Activated CD4-positive, alpha-beta T cell treated with anti-CD3 and anti-CD28 coated beads, Interleukin-2, amount 50 U/mL, for 24 hours (primary cell): ENCODE measurements at places on chromosomes 2 and 18.

- DNase-seq: no peak
These were observed 440.8 kb upstream of the CDH20 start for GRCh38 chr18:60892441-60892840.

GRCh38 chr2:173658946-173659371, 304.3 kb downstream of the CDCA7 start:
- no peak for DNase-seq

GRCh38 chr18:59996370-59996966, 96.7 kb downstream of the PMAIP1 start:
- no peak for DNase-seq

DNA sequence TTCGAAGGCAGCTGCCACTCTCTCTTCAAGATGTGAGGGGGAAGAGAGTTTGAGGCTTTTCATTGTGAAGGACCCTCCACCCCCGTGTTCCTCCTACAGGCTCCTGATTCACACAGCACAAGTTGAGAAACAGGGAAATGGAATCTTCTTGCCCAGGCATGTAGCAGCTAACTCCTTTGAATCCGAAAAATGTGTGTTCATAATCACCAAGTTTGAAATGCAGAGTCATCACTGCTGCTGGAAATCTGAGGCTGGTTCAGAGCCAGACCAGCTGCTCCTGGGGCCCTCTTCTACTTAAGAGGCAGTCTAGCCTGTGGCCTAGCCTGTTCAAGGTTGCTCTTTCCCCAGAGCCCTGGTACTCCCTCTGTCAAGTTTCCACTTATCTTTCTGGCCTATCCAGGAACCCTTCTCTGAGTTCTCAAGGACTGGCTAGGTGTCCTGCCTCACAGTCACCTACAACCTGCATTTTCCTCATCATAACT, 166.4 kb downstream of the TMEM247 start:
- no peak for DNase-seq

DNA sequence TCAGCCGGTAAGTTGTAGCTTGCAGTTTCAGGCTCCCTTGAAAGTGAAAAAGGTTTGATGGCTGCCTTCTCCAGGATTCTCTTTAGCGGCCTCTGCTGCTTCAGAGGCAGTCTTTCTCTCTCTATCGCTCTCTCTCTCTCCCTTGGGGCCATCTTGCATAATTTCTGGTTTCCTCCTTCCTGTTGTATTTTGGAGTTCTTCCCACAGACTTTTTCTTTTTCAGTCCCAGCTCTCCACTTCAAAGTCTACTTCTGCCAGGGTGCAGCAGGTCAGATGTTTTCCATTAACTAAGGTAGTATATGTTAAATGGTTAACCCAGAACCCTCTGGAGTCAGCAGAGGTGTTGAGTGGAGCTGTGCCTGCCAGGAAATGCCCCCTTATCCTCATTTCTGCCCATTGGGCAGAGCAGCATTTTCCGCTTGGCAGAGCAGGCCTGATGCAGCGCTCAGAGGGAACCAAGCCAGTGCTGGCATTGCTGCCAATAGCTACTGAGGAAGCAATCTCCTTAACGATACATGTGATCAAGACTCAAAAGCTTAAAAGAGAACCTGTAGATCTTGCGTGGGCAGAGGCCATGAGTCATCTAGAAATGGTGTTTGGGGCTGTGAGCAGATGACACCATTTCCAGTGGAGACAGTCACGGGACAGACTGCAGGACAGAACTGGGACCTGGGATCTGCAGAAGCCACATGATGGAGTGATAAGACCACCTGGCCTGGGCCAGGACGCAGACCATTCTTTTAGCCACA, 20.8 kb downstream of the DBI start:
- DNase-seq: no peak

DNA sequence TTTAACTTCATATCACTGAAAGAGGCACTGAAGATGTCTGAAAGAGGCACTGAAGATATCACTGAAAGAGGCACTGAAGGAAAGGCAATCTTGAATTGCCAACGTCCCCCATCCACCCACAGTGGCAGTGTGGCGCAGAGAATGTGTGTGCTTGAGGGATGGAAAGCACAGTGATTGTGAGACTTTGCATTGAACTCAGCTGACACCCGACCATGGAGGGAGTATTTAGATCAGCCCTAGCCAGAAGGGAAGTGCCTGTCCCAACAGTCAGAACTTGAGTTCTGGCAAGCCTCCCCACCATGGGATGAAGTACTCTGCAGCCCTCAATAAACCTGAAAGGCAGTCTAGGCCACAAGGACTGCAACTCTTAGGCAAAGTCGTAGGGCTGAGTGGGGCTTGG, 33.8 kb downstream of the MAP4K3 start:
- DNase-seq: no peak

DNA sequence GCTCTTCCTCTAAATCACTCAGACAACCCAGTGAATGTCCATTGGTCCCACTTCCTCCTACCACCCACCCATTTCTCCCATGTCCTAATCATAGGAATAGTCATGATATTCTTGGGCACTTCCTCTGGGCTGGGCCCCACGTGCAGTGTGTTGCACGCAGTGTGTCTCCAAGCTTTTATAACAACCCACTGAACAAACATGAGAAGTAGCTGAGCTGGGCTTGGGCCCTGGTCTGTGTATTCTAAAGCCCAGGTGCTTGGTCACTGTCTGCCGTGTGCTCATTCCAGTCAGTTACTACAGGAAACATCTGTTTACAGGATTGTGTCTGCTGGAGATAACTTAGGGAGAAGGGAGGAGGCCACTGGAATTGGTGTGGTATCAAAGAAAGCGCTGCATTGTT, 64.2 kb upstream of the THOC1 start:
- DNase-seq: no peak

DNA sequence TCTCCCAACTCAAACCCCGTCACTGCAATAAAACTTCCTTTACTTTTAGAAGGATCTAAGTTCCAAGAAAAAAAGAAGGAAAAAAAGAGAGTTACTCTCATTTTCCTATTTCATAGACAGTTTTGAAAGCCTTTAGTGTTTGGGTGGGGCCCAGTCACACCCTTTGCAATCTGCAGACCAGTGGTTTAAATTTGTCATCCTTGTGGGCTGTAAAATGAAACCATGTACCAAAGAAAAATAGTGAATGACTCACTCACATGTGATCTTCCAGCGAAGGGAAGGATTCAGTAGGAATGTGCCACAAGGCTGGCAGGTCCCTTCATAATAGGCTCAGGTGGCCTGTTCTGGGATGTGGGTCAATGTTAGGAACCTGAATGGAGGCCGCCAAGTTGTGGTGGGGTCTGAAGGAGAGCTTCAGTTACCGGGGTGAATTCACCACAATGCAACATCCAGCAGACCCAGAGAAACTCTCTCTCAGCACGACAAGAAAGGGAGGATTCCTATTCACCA, 28.3 kb downstream of the ANXA4 start:
- no peak for DNase-seq

- DNase-seq: no peak
These were observed 44.5 kb upstream of the SERTAD2 start for GRCh38 chr2:64698177-64698643.

DNA sequence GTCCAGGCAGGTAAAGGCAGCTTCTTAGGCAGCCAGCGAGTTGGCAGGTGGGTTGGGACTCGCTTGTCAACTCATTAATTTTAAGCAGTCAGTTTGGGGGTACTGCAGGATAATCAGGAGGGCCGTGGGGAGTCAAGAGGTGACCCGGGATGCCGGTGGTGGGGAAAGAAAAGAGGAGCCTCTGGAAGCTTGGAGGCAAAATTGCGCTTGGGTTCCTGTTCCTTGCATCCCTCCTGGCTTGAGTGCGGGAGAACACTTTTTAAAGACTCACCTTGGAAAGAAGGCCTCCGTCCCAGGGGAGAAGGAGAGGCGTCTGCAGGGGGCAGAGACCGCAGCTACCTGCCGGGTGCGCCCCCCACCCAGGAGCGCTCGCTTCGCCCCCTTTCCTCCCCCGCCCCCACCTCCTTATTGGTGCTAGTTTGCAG, at the start of gene KCNJ3:
Gene KCNJ3 (plus strand): TSS at position 400 of the 425 bp plus-strand sequence. CDS start 81 bp downstream, outside the sequence.
- DNase-seq: no peak

DNA sequence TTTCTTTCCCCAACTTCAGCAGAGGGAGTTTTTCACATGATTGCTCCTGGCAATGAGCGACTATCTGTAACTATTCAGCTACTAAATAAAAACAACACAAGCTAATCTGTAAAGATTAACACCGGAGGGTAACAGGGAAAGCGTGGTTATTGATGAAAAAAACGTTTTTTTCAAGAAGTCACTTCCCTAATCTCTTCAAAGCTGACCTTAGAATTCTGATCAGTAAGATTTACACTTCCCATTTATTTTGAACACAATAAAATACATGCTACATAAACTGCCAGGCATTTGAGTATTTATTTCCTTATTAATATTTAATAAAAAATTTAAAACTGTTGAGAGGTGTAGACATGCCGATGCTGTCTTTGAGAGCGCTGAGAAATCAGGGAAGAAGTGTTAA, 207.4 kb upstream of the HDAC4 start:
- DNase-seq: no peak

GRCh38 chr18:50582500-50582899, 22.6 kb downstream of the MAPK4 start:
- DNase-seq: no peak

DNA sequence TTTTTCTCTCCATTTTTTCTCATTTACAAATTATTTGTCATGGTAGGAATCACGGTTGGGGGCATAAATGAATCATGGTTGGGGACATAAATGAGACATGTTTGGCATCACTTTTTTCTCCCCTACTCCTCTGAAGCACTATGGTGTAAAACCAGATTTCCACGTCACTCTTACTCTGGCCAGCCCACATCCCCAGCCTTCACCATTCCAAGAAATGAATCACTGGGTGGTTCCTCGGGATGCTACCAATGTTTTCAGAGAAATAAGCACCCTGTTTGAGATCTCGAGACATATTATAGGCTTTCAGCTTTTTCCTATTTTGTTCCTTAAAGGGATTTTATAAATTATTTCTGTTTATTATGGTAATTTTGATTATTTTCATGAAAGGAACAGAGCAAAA, 155.0 kb upstream of the SLC8A1 start:
- no peak for DNase-seq

- no peak for DNase-seq
These were observed 99.5 kb upstream of the NPAS2 start for GRCh38 chr2:100720445-100720844.

GRCh38 chr2:112183327-112184025, 45.3 kb downstream of the FBLN7 start:
- DNase-seq: no peak

DNA sequence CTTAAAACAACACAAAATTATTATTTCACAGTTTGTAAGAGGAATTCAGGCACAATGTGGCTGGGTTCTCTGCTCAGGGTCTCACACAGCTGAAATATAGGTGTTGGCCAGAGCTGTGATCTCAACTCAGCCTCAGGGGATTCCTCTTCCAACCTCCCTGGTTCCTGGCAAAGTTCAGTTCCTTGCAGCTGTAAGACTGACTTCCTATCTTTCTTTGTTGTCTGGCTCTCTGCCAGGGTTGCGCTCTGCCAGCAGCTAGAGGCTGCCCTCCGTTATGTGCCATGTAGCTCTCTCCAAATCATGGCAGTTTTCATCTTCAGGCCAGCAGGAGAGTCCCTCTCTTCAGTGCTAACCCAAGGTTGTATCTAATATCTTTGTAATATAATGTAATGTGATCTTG, 272.5 kb upstream of the KCNJ3 start:
- no peak for DNase-seq

GRCh38 chr18:64099244-64099643, 49.6 kb downstream of the LINC00305 start:
- DNase-seq: no peak

DNA sequence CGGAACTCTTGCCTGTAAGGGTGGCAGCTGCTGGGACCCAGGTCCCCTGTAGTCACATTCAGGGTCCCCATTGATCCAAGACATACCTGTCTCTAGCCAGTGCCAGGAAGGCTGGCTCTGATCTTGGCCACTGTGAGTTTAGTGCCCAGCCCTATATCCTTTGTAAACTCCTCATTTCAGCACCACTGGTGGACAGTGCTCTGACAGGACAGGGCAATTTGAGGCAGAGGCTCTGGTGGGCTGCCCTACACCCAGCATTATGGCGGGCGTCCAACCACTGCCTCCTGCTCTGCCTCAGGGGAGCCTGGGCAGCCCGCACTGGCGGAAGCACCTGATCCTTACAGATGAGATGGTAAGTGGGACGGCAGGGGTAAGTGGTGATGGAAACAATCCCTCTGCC, 55.2 kb upstream of the MGAT4A start:
- DNase-seq: no peak

- no peak for DNase-seq
These were observed 1128.2 kb downstream of the BCL11A start for GRCh38 chr2:59425247-59425646.

- DNase-seq: no peak
These were observed 62.8 kb downstream of the CYB5A start for GRCh38 chr18:74229005-74229404.

DNA sequence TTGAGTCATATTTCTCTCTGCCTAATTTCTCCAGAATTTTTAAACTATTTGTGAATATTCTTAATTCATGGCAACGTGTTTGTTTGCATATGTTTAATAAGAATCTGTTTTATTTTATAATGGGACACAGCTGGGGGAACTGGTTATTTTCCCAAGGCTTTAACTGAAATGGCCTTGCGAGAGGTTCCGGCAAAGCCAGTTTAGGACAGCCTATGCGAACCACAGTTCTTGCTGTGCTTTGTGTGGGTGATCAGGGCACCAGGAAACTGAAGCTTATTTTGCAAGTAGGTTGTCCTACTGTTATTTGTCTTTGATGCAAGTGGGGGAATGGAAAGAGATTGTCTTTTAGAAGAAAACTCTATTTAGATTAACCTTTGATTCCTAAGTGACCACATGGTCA, 6.5 kb downstream of the ANKMY1 start:
- no peak for DNase-seq

DNA sequence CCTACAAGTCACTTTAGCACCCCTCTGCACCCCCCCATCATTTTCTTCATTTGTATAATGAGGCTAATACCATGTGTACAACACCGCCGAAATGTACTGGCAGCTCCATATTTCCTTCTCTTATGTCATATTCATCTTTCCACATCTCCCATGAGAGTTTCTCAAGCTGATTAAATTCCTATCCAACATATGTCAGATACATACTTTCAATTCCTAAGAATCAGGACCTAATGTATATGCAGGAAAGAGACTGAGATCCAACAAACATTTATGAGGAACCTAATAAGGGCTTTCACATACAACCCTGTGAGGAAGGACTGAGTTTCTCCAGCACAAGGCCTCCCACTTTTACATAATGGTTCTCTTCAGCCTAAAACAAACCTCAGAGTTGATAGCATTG, 41.9 kb downstream of the PRKD3 start:
- no peak for DNase-seq
